ENCODE measurements at places on chromosomes 3 and 15.

DNA sequence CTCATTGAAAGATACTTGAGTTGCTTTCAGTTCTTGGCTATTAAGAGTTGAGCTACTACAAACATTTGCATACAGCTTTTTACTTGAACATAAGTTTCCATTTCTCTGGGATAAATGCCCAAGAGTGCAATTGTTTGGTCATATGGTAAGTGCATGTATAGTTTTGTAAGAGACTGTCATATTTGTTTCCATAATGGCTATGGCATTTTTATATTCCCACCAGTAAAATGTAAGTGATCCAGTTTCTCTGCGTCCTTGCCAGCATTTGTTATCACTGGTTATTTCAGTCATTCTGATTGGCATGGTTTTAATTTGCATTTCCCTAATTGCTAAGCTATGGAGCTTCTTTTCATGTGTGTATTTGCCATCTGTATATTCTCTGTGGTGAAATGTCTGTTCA, 22.5 kb downstream of the C3orf80 start:
- no peak for DNase-seq

GRCh38 chr3:179292450-179292849, 30.4 kb upstream of the ZNF639 start:
- no peak for DNase-seq

GRCh38 chr3:184377882-184378445, at the start of gene THPO:
Gene THPO, minus strand, starts transcription at chr3:184378207. Its CDS starts 1,948 bp downstream, at chr3:184376259.
- DNase-seq: no peak

DNA sequence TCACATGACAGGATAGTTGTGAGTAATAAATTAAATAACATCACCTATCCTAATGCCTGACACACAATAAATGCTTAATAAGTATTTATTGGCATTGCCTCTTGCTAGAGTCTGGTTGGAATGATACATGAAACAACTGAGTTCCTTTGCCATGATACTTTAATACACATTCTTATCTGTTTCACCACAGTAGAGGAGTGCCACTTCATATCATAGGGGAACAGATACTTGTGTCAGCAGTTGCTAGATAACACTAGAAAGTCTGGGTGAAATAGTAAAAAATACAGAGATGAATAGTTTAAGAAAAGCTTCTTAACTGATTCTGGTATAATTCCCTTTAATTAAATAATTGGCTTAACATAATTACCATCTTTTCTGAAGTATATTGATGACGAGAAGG, 380.0 kb upstream of the GOLIM4 start:
- no peak for DNase-seq

DNA sequence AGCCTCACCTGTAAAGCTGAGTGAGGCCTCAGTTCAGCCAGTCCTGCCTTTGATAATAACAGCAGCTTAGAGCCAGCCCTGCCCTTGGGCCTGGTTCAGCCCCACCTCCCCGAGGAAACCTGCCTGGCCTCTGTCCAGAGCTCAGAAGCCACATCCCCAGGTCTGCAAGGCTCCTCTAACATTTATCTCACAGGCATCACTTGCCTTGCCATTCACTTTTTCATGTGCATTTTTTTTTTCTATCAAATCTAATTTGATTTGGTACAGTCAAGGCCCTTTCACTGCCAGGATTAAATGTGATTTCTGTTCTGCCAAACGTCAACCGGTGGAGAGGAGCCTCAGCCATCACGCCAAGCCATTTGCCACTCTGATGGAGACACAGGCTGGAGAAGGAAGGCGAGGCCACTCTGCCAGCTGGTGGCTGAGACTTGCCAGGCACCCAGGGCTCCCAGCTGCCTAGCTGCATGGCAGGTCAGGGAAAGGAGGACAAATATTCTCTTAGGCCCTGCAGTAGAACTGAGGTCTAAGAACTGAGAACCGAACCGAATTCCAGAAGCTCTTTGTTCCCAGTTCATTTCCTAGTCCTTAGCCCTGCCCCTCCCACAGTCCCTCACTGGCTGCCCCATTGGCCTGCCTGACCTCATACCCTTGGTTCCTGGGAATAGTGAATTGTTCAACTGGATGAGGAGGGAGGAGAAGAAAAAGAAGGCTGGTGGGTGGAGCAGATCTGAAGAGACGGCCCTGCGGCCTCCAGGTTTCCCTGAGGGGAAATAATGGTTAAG, 76.4 kb downstream of the SPSB4 start:
- DNase-seq: no peak

GRCh38 chr3:9111866-9112265, 137.6 kb downstream of the SRGAP3 start:
- DNase-seq: no peak

DNA sequence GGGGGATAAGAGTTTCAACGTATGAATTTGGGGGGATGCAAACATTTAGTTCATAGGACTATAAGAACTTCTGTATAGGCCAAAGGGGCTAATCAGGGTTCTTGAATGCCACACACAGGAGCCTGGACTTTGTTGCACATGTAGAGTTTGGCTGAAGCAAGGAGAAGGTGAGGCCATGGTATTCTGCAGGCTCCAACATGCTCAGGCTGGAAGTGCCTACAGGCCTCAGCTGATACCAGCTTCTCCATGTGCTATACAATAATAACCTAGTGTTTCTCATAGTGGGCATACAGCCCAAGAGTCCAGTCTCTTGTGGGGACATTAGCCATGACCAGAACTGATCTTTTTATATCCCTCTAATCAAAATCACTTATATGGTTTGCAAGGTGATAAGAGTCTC, 399.7 kb upstream of the MCTP2 start:
- DNase-seq: no peak

GRCh38 chr3:107994956-107995715, 95.7 kb downstream of the CD47 start:
- DNase-seq: no peak

DNA sequence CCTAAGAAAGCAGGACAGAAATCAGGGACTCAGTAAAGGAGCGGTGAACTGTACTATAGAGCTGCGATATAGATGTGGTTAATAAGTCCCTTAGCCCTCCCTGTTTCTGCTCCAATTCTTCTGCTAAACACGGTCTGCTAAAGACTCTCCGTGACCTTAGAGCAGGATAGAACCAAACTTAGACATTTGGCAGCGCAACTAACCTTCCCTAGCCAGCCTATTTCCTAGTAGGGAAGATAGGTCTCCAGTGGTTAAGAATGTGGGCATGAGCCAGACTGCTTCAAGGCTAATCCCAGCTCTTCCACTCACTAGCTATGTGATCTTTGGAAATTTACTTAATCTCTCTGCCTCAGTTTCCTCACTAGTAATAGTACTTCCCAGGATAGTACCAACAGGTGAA, 193.6 kb upstream of the IL12A start:
- no peak for DNase-seq

- DNase-seq: no peak
These were observed 11.7 kb upstream of the SEMA3B start for GRCh38 chr3:50256978-50257890.

GRCh38 chr3:100151024-100151707, 36.9 kb upstream of the FILIP1L start:
- no peak for DNase-seq

DNA sequence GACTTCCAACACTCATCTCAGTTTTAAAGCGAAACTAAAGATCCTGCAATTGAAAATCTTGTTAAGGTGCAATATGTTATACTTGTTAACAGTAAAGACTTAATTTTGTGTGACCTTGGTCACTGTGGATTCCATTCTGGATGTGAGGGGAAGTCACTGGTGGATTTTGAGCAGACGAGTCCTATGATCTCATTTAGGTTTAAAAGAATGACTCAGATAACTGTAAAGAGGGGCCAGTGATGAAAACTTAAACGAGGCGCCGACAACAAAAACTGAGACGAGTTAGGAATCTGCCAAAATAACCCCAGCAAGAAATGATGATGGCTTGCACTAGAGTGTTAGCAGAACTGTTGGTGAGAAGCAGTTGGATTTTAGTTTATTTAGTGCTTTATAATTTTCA, 56.5 kb downstream of the LRRC28 start:
- DNase-seq: no peak

DNA sequence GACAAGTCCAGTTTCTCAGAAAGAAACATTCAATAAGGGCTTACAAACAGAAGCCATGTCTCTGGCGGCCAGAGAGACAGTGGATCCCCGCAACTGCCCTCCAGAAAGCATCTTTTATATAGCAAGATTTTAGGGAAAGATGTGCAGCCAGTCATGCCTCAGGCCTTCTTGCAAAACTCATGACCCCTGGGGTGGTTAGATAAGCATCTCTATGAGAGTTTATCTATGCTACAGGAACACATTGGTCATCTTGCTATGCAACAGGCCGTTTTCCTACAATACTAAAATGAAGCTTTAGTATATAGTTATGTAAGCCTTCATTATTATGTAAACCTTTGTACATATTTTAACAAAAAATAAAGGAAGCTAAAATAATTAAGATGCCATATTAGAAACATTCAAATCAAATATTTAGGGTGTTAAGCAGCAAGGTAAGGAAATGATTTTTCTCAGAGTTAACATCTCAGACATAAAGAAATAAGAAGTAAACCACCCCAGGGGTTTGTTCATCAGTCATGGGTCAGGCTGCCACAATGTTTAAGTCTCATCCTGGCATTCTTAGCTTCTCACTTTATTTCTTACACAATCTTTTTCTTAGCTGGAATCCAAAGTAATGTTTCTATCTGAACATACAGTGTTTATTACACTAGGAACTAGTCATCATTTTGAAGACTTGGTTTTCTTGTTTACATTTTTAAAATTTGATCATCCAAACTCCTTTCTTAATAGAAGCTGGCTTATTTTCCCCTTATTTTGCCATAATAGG, 6.3 kb upstream of the FSIP1 start:
- DNase-seq: no peak

- no peak for DNase-seq
These were observed 35.2 kb downstream of the TSC22D2 start for GRCh38 chr3:150443331-150443741.

DNA sequence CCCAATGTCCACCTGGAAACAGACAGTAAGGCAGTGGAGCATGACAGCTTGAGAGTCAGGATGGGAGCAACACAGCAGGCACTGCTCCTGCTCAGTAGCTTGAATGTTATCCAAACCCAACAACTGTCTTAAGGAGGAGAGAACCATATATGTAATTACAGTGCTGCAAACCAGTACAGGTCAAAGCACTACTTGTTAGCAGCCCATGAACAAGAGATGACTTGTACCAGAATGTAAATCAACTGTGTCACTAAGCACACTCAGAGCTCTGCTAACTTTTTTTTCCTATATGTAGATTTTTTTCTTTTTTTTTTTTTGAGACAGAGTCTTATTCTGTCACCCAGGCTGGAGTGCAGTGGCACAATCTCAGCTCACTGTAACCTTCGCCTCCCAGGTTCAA, 87.1 kb downstream of the ANO10 start:
- no peak for DNase-seq

- no peak for DNase-seq
These were observed 3.1 kb downstream of the ATP2B2 start for GRCh38 chr3:10502185-10502880.

- DNase-seq: no peak
These were observed 18.6 kb downstream of the SH2D7 start for GRCh38 chr15:78110916-78111475.

DNA sequence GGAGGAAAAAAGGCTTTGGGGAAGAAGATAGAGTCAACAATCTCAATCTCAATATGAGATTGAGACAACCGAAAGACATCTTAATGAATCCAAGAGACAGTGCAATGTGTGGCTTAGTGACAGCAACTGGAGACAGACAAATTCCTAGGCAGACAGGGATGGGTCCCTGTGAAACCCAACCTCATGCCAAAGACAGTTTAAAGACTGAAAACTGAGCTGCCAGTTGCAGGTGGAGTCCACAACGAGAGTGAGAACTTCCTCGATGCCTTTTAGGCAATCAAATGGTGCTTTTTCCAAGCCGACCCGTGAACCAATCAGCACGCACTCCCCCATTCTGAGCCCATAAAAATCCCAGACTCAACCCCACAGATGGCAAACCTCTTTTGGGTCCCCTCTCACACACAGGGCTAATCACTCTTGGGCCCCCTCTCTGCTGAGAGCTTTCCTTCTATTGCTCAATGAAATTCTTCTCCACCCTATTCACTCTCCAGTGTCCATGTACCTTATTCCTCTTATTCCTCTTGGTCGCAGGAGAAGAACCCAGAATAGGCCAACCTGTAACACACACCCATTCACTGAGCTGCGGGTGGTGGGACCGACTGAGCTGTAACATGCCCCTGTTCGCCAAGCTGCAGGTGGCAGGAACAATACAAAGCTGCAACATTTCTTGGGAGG, 34.8 kb downstream of the ZMAT3 start:
- no peak for DNase-seq

DNA sequence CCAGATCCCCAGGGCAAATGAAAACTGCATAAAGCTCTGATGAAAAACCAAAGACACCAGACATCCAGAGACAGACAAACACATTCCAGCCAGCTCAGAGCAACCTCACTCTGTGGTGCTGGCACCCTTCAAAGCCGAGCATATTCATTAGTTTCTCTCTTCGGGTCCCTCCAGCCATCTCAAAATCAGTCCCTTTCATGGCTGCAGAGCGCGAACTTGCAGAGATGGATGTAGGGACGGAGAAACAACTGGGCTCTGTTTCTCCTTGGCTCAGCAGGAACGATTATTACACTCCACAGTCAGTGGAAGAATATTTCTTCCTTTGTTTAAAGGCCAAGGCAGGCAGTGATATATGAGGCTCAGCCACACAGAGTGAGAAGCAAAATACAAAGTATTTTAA, 50.4 kb upstream of the SYN2 start:
- DNase-seq: no peak

GRCh38 chr3:53190659-53191058, 29.6 kb downstream of the PRKCD start:
- DNase-seq: no peak

DNA sequence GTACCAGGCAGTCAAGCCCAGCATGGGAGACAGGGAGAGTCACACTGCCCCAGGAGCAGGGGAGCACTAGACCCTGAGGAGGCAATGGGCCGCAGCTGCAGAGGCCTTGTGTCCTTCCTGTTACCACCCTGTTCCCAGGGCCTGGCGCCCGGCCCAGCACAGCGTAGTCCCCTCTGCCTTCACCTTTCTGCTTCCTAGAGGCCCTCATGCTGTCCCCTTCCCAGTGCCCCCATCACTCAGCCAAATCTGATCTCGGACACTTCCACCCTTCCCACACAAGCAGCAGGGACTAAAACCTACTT, 6.9 kb upstream of the TBC1D2B start:
- DNase-seq: no peak
